ENCODE measurements at places on chromosomes 12 and 14. TPM values are rescaled to one million over a fixed set of nuclear protein-coding genes. Genes with fewer than 3 reads are reported as not detected.

SPTB gene
- 79.4 TPM for total RNA-seq

SMOC1 gene
- total RNA-seq: 1.2 TPM

CCDC175 gene
- not detected for total RNA-seq

TPPP2 gene
- 1.1 TPM for total RNA-seq

CCDC196 gene
- not detected for total RNA-seq

CLECL1 gene
- 0.76 TPM for total RNA-seq

SPSB2 gene
- total RNA-seq: 3.0 TPM

NUBPL gene
- total RNA-seq: 28.6 TPM

PLEKHG3 gene
- total RNA-seq: 19.6 TPM

DNA sequence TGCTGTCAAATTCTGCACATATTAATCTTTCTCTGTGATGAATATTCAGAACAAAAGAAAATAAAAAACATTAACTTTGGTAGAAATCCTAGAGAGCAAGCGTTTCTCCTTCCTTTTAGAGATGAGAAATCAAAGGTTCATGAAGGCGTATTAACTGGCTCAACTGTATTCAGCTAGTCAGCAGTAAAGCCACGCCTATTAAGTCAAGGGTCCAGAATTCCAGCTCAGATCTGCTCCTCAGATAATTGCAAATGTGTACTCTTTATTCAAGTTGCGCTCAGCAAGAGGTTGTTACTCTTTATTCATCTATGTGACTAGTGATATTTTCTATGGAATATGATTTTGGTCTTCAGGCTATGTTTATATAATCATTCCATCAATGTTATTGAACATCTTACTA lies 13.1 kb upstream of the POC1B start:
- DNase-seq: no peak

GRCh38 chr14:20699931-20700330 lies 11.4 kb downstream of the ANG start:
- DNase-seq: no peak

- no peak for DNase-seq
These were observed 153.6 kb upstream of the FKBP4 start for GRCh38 chr12:2641207-2641606.

GRCh38 chr14:65177551-65177950 lies 75.2 kb upstream of the MAX start:
- no peak for DNase-seq

GRCh38 chr12:117114784-117115183 lies 15.6 kb upstream of the TESC start:
- no peak for DNase-seq

DNA sequence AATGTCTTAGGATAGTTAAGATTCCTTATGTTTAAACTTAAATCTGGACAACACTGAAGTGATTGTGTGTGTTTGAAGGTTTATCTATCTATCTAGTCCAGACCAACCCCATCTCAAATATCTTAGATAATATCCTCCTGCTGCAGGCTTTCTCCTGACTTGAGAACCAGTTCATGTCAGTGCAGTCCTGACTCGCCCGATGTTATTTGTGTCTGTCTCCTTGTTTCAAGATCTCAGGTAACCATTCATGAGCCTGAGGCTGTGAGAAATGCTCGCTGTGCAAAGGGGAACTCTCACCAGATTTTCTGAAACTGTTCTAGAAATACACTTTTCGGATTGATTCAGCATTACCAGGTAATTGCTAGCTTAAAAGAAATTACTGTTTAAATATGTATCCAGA lies 356.2 kb downstream of the SNAPC1 start:
- no peak for DNase-seq

DNA sequence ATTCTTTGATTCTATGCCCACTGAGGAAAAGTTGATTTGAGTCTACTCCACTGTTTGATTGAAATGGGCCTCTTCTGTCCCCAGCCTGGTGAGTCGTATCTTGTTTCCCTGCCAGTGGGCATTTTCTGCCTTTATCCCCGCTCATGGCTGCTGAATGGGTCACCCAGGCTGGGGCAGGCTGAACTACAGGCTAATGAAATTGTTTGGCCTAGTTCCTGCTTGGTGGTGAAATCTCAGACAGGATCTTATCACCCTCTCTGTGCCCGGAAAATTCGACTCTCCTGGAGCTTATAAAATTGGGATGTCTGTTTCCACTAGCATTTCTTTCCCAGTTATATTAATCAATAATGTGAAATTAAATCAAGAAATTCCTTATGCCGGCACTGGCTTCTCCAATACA lies 65.0 kb downstream of the CHST11 start:
- DNase-seq: no peak

DNA sequence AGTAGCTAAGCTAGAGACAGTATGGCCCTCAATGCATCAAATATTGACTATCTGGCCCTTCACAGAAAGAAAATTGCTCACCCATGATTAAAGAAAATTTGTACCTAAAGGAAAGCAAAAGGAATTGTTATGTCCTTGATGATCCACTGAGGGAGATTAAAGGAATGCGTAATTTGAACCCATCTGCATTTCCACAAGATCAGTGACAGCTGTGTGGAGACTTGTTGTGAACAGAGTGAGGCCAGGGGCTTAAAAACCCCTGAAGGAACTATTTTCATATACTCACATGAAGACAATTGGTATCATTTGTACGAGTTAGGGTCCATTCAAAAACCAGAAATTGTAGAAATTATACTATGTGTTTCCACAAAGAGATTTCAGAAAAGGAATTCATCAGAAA lies 1908.1 kb upstream of the SEL1L start:
- no peak for DNase-seq

- no peak for DNase-seq
These were observed 357.5 kb upstream of the SFSWAP start for GRCh38 chr12:131353376-131353775.

GRCh38 chr12:112419297-112420133 lies 768 bp downstream of the PTPN11 start:
- DNase-seq: peak; percentile 77

- DNase-seq: no peak
These were observed 51.6 kb downstream of the PRKCH start for GRCh38 chr14:61372842-61373555.

DNA sequence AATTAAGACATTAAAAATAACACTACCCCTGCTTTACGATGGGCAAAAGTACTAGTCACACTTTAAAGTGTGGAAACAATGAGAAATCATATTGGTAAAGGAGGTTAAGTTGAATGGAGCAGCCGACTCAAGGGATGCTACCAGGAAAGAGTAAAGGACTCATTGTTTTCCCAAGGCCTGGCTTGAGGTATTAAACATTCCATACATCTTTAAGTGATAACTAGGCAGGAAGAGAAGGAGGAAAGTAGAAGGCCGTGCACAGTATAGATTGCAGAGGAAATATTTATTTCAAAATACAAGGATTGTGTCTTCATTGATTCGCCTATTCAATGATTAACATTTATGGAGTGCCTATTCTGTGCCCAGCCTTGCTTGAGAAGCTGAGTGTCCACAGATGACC lies 20.6 kb upstream of the YARS2 start:
- DNase-seq: no peak

GRCh38 chr12:79710707-79711483 lies 20.1 kb upstream of the PAWR start:
- DNase-seq: no peak

DNA sequence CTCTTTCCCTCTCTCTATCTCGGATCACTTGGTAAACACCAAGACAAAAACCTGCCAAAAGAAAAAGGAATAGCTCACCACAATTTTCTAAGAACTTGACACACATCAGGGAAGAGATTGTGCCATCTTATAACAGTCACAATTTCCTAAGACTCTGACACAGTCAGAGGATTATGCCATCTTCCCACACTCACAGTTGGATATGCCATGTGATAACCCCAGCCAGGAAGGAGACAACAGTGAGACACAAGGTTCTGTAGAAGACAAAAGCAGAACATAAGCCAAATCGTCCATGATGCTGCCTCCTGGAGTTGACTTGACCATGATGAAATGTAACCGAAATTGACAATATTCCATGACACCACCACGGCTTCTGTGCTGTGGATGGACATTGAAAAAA lies 2.8 kb upstream of the CLEC9A start:
- DNase-seq: no peak

DNA sequence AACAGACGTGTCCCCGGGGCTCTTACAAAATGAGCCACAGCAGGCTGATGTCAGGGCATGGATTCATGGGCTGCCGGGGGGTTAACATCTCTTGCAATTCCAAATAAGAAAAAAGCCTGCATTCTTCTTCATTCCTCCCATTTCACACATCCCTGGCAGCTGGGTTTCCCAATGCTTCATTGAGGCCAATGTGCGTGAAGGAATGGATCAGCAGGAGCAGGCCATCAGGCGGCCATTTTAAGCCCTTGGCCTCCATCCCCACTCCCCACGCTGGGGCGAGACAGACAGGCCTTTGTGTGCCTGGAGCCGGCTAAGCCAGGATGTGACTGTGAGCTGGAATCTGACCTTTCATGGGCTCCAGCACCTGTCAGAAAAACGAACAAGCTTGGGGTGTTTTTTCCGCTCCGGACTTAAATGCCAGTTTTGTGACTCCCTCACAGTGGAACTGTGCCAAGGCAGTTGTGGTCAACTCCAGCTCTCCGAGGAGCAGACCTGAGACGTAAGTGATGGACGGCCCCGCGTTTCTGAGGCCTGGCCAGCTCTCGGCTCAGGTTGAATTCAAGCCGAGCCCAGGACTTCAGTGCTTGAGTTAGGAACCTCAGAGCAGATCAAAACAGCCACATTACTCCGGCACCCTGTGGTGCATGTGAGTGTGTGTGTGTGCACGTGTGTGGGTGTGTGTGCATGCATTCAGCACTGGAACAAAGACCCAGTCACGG lies 133.1 kb downstream of the TMEM30B start:
- no peak for DNase-seq

GRCh38 chr12:50934981-50935807 lies 17.1 kb upstream of the HIGD1C start:
- DNase-seq: no peak

- no peak for DNase-seq
These were observed 67.8 kb upstream of the FICD start for GRCh38 chr12:108447168-108447832.
